ENCODE measurements at places on chromosomes 13 and 19.

GRCh38 chr13:30850204-30850866 lies 55.7 kb upstream of the MEDAG start:
- no peak for DNase-seq

- no peak for DNase-seq
Observed at GRCh38 chr13:96403651-96404050, 313.7 kb downstream of the HS6ST3 start.

DNA sequence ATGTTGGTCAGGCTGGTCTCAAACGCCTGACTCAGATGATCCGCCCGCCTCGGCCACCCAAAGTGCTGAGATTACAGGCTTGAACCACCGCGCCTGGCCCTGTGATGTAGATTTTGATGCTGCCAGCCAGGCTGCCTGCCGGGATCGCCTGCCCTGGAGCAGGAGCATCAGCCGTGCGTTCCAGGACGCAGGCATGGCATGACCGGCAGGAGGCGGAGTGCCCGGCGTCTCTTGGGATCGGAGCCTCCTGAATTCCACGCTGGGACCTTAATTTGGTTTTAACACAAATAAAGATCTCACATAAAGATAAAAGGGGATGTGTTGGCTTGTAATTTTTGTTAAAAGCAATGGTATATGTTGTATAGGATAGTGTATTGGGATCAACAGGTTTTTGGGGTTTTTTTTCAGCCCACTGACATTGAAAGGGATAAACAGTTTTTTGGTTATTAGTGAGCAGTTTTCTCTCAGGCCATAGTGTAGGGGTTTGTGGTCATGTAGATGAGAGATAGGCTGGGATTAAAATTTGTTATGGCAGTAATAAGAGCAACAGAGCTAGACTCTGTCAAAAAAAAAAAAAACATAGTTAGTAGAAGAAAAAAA lies 1406.4 kb downstream of the UQCRFS1 start:
- no peak for DNase-seq

GRCh38 chr19:33263325-33264023 lies 37.8 kb upstream of the SLC7A10 start:
- DNase-seq, result no peak

GRCh38 chr13:84686973-84687372 lies 804.7 kb upstream of the SLITRK1 start:
- no peak for DNase-seq

GRCh38 chr13:36475468-36475867 lies 43.2 kb downstream of the CCNA1 start:
- DNase-seq, result peak; percentile 6

- DNase-seq, result no peak
Observed at GRCh38 chr19:35894342-35894741, 6.0 kb downstream of the NFKBID start.

DNA sequence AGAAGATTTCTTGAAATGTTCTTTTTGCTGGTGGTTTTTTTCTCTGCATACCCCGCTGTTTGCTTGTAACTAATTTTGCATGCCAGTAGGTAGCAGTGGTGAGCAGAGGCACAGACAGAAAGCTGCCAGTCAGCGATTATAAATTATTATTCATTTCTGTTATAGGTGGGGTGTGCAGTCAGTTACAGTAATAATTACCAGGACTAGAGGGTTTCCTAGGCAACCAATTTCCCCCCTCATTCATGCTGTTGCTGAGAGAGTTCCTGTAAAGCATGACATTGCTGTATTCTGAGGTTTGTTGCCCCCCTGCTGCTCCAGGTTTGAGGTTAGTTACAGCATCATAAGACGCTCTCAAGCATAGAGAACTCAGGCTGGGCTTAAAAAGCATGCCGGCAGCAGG lies 104.5 kb downstream of the URI1 start:
- DNase-seq, result peak; percentile 3

GRCh38 chr19:33558856-33559255 lies 37.3 kb upstream of the PEPD start:
- no peak for DNase-seq

DNA sequence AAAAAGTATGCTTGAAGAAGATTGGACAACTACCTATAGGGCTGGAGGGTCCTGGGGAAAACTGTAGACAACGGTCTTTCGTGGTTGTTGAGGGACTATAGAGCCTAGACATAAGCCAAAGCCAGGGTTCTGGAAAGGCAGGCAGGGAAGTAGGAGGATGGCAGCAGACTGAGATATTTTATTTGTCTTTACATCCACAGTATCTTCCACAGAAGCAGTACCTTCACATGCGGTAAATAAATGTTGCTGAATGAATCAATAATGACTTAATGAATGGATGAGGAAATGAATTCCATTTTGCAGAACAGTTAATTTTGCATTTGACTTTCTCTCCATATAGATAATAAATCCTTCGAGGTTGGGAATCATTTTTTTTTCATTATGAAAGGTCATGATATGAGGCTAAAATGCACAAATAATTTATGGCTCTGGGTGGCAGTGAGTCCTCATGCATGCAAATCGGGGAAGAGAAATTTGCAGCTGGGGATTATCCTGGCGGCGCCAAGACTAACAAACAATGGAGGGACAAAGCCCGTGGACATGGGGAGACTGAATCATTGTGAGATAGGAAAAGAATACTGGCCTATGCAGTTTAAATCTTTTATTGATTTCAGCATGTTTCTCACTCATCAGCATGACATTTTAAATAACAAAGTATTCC lies 102.0 kb downstream of the ERCC5 start:
- DNase-seq, result peak; percentile 6

- DNase-seq, result no peak
Observed at GRCh38 chr13:48043789-48044503, 6.4 kb downstream of the NUDT15 start.

DNA sequence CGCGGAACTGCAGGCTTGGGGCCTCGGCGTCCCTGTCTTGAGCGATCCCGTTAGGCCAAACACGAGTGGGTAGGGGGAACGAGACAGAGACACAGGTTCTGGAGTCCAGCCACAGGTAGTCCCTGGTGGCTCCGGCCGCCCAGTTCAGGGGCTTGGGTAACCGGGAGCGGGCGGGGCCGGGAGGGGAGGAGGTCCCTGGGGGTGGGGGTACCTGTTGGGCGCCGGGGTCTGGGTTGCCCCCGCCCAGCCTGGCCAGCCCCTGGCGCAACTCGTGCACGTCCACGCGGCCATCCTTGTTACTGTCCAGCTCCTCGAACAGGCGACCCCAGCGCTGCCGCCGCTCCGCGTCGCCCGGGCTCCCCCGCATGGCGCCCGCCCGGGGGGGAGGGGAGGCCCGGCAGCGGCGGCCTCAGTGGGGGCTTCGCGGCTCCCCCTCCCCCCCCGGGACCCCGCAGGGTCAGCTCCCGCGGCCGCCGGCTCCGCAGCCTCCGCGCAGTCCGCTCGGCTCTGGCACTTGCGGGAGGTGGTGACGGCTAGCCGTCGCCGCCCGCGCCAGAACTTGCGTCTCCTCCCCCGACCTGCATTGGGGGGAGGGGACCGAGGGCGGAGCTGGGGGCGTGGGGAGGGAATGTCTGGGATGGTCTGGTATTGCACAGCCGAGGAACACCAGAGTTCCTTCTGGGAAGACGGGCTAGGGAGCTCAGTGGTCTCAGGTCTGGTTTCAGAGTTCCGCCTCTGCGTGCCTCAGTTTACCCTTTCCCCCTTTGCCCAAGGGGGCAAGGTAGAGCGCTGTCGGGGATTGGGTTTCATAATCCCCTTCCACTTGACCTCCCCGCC lies at the start of gene SLC25A23:
SLC25A23 (minus strand) TSS at position 531 of the 837 bp plus-strand sequence; CDS start at position 367, 164 bp downstream.
- peak; percentile 69 for DNase-seq
